Astrocyte of the spinal cord (primary cell): ENCODE measurements at places on chromosomes 3 and 15.

GRCh38 chr3:9837701-9838582 lies 5.9 kb downstream of the RPUSD3 start:
- no peak for DNase-seq

DNA sequence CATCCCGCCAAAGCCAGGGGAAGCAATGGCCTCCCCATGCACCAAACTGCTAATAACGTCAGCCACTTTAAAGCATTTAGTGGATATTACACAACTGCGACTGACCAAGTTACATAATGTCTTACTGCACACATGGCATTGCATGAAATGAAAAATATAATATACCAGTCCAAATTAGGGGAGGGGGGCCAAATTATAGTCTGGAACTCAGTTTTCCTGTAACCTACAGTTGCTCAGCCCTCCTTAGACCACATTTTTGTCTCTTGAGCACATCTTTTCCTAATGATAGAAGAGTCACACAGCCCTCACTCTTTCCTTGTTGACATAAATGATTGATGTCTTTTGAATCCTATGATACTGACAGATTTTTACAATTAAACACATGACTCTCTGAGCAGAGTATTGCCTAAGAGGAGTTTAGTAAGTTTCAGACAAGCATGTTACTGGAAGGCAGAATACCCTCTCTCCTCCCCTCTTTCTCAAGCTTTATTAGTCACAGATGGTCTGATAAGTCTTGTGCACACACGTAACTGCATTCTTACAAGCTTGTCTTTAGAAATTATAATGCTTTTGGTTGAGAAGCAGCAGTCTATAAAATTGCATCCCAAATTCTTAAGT lies 1.1 kb upstream of the PLD1 start:
- DNase-seq: peak; percentile 90

GRCh38 chr3:192889679-192890078 lies 28.0 kb downstream of the MB21D2 start:
- no peak for DNase-seq

DNA sequence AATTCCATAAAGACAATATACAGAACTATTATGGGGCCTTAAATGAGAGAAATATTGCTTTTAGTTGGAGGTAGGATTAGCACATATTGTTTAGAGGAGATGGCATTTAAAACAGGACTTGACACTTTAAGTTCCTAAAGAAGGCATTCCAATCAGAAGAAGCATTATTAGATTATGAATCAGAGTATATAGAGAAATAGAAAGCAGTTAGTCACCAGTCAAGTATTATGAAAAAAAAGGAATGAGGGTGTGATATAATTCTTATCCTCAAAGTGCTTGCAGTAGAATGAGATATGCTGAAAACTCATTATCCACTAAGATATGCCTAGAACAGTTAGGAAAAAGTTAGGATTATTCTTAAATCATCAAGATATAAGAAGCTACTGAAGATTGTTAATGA lies 456.2 kb downstream of the ZNF385D start:
- DNase-seq: peak; percentile 31

DNA sequence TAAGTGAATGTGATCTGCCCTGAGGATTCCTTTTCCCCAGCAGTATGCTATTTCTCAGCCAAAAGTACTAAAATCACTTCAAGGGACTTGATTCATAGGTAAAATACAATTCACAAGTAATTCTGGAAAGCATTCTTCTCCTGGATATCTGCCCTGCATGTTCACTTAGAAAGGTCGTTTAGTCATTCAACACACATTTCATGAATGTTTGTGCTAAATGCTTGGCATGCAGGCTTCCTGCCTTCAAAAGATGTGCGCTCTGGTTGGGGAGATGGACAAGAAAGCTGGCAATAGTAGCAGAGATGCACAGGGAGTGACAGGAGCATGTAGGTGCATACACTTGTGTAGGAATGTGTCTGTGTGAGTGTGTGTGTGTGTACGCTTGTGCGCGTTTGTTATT lies 360.7 kb downstream of the PTPRG start:
- no peak for DNase-seq

DNA sequence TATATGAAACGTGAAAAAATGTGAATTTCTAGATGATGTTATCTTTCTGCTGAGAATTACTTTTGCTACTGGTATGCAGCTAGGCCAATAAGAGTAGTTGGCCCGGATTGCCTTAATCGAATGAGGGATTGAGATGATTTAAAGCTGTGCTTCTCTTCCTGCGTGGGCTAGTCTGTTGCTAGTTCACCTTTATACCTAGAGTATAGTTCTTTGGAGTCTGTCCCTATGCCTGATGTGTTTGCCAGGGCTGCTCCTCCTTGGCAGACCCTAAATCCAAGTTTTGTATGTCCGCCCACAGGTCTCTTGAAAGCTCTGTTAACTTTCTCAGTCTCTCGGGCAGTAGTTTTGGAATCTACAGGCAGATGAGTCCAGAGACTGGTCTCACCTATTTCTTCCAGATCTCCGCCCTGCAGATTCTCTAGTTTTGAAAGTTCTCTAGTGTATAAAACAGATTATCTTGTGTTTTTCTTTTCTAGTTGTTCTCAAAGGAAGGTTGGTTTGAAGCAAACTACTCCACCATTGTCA lies 64.9 kb downstream of the MEF2A start:
- no peak for DNase-seq

DNA sequence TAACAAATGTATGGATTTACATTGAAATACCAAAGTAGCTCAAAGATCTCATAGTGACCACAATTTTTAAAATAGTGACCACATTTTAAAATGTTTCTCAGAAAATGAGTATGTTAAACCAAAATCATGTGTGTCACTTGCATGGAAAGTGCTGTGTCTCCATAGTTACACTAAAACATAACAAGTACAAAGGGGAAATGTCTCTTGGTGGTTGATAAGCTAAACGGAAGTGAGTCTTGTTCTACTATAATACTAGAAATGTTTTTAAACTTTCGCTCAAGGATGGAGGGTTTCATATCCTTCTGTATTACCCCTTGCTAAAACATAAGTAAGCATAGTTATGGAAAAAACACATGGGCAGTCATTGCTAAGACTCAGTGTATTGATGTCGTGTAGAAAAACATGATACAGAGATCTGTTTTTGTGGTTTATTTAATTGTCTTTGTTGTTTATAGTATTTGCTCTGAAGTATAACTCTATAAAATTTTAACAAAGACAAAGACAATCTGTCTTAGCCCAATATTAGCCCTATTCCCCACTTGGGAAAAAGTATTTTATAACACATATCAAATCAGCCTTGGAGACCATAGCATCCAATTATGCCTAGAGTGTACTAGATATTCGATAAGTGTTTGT lies 27.0 kb upstream of the DENND4A start:
- DNase-seq: no peak

GRCh38 chr3:150222691-150223489 lies 185.2 kb upstream of the TSC22D2 start:
- DNase-seq: no peak

DNA sequence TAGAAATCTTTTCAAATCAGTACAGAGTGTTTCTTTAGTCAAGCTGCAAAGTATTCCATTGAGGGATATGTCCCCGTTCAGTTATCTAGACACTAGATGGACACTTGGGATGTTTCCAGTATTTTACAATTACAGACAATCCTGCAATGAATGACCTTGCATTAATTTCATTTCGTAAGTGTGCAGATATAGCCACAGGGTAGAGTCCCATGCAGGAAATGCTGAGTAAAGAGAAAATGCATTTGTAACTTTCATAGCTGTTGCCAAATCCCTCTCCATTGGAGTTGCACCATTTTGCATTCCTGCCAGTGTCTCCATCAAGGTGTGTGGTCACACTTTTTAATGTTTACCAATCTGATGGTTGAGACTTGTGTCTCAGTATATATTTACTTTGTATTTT lies 92.5 kb downstream of the LIPC start:
- DNase-seq: no peak

DNA sequence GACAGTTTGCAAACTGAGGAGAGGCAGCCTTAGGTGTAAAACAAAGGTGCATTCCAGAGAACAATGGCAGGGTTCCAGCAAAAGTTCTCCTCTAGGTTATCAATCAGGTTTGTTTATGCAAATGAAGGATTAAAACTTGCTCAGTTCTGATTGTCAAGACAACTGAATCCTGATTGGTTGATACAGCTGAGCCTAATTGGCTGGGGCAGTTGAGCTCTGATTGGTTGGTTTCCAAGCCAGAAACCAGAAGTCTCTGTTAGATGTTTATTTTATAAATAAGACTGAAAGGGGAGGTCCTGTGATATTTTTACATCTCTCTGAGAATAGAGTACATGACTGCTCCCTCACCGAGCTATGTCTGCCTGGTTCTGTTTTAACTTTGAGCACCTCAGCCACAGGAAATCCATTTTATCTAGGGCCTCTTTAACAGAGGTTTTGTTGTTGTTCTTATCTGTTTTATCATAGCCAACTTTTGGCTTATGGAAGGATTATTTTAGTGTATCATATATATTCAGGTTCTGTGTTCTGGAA lies 37.8 kb downstream of the PPM1L start:
- no peak for DNase-seq

DNA sequence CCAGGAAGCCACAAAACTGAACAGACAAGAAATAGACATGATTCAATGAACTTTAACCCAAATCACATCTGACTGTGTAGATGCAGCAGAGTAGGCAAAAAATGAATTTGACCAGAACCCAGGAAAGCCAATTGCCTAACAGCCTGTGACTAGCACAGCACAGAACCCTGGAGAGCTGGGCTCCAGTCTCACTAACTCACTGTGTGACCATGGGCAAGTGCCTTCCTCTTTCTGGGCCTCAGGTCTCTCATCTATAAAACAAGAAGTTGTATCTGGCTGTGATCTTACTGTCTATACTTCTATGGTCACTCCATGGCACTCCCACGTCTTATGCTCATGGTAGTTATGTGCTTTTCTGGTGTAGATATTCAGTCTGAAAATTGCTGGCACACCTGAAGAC lies 48.1 kb upstream of the USP3 start:
- DNase-seq: no peak

DNA sequence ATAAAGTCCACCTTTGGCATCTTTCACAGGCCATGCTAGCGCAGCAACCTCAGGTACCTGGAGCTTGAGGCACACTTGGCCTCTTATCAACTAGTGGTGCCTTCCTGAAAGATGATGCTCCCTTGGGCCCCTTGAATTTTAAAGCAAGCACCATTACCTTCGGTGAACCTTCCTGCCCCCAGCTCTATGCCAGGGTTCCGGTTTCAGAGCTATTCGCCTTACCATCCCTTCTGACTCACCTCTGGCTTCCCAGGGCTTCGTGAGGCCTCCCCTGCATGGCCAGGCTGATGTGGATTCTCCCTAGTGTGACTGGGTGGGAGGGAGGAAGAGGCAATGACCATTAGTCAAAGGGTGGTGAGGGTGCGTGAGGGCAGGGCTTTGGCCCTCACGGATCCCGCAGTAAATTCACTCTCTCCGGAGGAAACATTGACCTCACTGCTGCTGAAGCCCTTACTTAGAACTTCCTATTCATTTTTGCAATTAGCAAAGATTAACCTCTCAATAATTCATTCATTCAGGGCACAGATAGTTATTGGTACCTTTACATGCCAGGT lies 16.3 kb downstream of the BHLHE40 start:
- DNase-seq: peak; percentile 82

DNA sequence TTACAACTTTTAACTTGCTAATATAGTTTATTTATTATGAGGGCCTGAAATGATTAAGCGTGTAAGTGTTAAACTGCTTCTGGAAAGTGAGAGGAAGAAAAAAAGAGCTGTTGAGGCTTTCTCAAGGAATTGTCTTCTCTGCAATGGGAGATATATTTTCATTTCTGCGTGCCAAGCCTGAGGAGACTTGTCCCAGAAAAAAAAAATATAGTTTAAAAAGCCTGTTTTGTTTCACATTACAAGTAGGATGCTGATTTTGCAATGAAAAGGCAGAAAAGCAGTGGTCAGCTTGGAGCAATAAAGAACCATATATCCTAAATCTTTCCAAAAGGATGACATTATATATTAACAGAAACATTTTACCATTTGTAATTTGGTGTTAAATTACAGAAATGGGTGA lies 115.5 kb downstream of the GMNC start:
- no peak for DNase-seq

DNA sequence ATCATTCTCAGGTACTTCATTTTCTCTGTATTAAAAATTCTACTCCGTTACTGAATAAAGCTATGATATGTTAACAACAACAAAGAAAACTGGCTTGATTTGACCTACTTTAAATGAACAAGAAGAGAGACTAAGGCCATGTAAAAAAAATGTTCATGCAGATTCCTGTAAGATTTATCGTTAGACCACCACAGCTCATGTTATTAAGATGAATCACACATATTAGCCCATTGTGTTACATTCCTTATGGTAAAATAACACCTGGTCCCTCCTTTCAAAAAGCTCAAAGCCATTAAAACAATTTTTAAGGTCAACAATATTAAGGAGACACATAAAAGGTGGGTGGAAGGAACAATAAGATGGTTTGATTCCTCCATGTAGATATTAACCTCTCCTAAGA lies 6.3 kb downstream of the THOC7 start:
- DNase-seq: peak; percentile 22

DNA sequence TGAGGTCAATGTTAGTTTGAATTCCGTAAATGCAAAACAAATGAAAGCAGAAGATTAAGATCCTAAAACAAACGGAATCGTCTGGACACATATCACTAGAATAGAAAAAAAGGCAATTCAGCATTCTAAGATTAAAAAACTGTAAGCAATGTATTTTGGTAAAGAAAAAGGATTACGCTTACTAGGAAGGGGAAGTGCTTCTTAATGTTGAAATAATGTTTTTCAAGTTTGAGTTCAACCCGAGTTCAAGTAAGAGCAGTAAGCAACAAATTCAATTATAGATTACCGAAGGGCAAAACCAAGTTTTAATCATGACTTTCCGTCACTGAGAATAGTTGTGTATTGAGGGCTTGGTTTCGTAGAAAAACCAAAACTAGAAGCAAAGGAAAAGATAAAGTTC lies 637 bp downstream of the CIP2A start:
- no peak for DNase-seq

- DNase-seq: no peak
Observed at GRCh38 chr3:124556636-124557035, 173.6 kb upstream of the UMPS start.

- no peak for DNase-seq
Observed at GRCh38 chr15:41256577-41257038, 25.5 kb downstream of the CHP1 start.

- no peak for DNase-seq
Observed at GRCh38 chr3:186004209-186004608, 66.4 kb upstream of the TRA2B start.

- DNase-seq: no peak
Observed at GRCh38 chr15:61444585-61444984, 215.5 kb upstream of the RORA start.

- no peak for DNase-seq
Observed at GRCh38 chr3:13083254-13083653, 10.0 kb upstream of the IQSEC1 start.
